Activated CD4-positive, alpha-beta T cell treated with anti-CD3 and anti-CD28 coated beads, Interleukin-10, Interleukin-2, amounts not matched to agents 100 ng/mL and 50 ng/mL, durations not matched to agents 16 hours and 8 hours (primary cell): ENCODE measurements at places on chromosomes 13 and 19.

GRCh38 chr19:6778386-6778785, 5.9 kb downstream of the VAV1 start:
- DNase-seq, result no peak

DNA sequence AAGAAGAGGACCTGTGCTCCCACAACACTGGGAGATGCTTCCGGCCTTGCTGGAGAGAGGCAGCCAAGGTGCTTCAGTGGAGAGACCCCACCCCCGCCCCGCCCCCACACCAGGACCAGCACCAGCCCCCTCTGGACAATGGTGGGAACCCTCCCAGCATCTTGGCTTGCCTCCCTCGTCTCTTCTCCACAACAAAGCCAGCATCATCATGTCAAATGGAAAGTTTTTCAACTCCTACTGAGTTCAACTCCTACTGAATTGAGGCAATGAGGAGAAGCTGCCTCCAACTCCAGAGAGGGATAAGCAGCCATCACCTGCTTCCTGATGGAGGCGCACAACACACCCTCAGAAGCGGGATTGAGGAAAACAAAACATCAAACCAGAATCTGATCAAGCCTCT, 12.8 kb downstream of the DEDD2 start:
- DNase-seq, result no peak

DNA sequence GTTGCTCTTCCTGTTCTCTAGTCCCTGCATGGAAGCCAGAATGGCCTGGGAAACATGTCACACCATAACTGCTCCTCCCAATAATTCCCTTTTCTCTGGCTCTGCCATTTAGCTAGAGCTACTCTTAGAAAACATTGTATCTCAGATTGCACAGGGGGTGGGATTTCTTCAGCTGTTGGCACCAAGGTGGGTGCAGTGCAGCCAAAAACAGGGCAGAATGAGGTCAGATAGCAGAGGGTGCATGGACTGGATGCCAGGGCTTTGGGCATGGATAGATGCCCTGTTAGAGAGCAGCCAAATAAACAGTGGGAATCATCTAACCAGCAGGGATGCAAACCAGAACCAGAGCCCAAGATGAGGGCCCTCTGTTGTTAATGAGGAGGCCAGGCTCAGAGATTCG, 4.9 kb upstream of the AMER2 start:
- no peak for DNase-seq

- no peak for DNase-seq
Observed at GRCh38 chr13:26327940-26328725, 74.2 kb downstream of the CDK8 start.

GRCh38 chr13:20191311-20192157, 1.2 kb downstream of the GJB2 start:
- DNase-seq, result no peak

- DNase-seq, result no peak
Observed at GRCh38 chr19:21130097-21130775, 11.6 kb upstream of the ZNF431 start.

- DNase-seq, result no peak
Observed at GRCh38 chr13:75460644-75461043, 21.3 kb downstream of the TBC1D4 start.

DNA sequence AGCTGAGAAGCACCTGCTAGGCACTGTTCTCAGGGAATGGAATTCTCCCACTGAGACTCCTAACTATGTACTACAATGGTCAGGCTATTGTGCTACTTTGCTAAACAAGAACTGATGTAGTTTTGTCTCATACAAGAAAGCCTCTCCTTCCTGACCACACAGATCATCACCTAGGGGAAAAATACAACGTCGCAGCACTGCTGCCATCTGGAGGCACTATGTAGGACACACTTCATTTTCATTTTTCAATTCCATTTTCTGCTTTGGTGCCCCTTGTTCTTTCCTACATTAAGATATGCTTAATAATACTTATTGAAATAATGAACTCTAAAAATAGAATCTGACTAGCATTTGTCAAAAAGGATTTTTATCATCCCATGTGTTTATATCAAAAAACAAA, 21.1 kb downstream of the PROSER1 start:
- peak; percentile 58 for DNase-seq

GRCh38 chr13:27341616-27342015, 71.0 kb downstream of the RASL11A start:
- DNase-seq, result no peak

- DNase-seq, result peak; percentile 50
Observed at GRCh38 chr19:49684251-49684982, 5.0 kb upstream of the ADM5 start.
